ENCODE measurements at places on chromosomes 3 and 15.

- DNase-seq: no peak
Measured at GRCh38 chr3:30544812-30545211, 61.6 kb upstream of the TGFBR2 start.

- DNase-seq: no peak
Measured at GRCh38 chr15:66886241-66886675, 179.1 kb upstream of the SMAD3 start.

DNA sequence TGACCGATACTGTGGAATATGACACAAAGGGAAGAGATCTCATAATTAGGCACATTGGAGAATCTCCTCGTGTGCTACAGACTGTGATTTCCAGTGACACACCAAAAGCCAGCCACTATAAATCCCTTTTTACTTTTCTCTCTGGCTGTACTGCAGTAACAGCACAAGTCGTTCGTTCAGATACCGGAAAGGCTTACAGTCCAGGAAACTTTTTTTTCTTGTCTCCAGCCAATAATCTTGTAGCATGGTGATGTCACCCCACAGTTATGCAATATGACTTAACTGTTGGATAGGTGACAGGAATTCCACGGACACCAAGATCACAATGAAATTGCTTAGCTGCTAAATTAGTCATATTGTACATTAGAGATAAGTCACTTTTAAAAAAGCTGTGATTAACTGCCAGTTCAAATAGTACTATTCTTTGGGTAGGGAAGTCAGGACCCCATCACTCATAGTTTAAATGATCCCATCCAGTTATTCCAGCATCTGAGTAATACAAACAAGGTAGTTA is 36.3 kb upstream of the TSC22D2 start:
- DNase-seq: no peak

GRCh38 chr3:69803681-69804270 is 64.5 kb downstream of the MITF start:
- DNase-seq: no peak

- no peak for DNase-seq
Measured at GRCh38 chr3:24450160-24450907, 44.3 kb downstream of the THRB start.

DNA sequence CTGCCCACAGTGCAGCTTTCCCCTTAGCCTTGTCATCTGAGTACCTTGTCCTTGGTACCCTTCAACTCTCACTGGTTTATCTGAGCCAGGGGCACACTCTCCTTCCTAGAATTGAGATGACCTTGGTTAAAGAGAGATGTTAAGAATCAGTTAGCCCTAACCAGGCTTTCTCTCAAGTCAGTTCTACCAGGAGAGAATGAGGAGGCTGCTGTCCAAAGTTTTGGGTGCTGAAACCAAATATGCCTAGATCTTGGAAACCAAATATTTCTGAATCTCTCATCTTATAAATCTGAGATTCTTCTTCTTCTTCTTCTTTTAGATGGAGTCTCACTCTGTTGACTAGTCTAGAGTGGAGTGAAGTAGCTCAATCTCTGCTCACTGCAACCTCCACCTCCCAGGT is 12.0 kb upstream of the CTXND1 start:
- DNase-seq: no peak

GRCh38 chr3:157174290-157174648 is 14.3 kb upstream of the CCNL1 start:
- no peak for DNase-seq

DNA sequence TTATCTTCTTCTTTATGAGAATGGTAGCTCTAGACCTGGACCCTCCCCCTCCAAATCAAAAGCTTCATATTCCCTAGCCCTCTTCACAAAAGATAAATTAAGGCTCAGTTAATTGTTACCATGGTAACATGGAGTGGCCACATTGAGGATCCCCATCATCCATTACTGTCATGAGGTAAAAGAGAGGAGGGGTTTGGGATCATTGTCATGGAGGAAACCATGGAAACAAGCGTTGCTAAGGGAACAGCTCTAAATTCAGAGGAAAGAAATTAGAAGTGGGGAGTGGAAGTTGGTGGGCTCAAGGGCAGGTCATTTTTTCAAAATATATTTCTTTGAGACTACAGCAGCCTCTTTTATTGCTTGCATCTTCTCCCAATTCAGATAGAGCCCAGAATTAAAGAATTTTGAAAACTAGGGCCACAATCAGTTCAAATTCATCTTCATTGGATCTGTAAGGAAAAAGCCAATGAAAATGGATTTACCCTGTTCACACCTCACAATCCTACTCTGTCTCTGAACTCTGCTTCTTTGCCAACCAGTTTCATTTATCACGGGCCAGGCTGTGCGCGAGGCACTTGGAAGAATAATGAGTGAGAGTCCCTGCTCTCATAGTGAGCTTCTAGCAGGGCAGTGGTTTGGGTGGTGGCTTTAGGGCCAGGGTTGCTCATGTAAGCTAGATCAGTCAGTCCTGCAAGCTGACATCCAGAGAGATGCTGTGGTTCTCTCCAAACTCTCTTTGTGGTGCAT is 11.6 kb upstream of the AEN start:
- DNase-seq: no peak

GRCh38 chr3:11549580-11550140 is 94.1 kb downstream of the VGLL4 start:
- DNase-seq: no peak

DNA sequence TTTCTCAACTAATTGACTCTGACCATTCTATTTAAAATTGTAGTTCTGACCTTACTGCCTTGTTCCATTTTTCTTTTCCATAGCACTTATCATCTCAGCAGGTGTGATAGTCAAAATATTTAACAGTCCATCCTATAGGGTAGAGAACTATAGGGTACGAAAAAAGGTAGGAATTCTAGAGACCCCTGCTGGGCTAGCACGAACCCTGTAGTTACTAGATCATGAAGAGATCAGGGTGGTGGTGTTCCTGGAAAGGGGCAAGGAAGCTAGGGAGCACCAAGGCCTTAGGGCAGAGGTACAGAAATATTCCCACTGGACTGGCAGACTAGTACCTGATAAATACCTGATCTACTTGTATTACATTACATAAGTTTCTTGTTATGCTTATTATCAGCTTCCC is 31.9 kb upstream of the XIRP1 start:
- DNase-seq: no peak

DNA sequence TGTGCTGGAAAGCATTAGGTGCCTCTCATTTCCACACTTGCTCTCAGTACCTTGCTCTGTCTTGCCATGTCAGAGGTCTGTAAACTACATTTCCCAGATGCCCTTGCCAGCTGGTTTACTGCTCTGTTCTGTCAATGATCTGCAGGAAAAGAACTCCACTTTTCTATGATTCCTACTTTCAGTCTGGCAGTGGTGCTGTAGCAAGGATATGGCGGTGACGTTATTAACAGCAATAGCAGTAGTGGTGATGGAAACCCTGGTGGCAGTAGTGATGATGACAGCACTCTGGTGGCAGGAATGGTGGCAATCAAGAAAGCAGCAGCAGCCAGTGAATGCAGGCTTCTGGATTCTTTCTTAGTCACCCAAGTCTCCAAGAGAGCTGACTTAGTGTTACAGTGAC is 665.2 kb downstream of the DIPK2A start:
- DNase-seq: no peak

- DNase-seq: no peak
Measured at GRCh38 chr3:42005401-42005800, 43.5 kb upstream of the ULK4 start.

GRCh38 chr3:152511904-152512303 is 243.2 kb downstream of the MBNL1 start:
- no peak for DNase-seq

DNA sequence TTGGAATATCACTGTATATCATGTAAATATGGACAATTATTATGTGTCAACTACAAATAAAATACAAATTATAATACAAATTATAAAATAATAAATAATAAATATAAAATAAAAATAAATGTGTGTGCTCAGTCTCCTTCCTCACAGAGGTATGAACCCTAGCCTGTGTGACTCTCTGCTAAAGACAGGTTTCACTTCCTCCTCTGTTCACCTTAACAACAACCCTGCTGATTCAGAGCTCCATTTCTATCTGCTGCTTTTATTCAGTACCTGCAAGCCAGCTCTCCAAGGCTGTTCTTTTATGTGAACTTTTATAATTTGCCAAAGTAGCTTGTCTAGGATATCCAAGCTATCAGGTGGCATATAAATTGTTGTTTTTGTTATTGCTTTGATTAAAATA is 610.7 kb upstream of the GRM7 start:
- no peak for DNase-seq

DNA sequence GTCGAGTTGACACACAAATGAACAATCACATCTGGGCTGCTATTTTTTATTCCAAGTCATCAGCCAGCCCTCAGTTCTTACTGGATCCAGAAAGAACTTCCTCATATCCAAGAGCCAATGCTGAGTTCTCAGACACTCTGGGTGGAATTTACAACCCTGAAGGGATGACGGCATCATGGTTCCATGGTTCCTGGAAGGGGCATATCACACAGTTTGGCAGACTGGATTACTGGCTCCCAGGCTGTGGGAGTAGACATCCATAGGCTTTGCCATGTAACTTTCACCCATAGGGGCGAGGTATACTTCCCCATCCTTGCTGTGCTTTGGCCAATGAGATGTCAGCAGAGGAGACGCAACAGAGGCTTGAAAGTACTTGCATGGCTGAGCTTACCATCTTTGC is 26.9 kb upstream of the KBTBD12 start:
- DNase-seq: no peak

DNA sequence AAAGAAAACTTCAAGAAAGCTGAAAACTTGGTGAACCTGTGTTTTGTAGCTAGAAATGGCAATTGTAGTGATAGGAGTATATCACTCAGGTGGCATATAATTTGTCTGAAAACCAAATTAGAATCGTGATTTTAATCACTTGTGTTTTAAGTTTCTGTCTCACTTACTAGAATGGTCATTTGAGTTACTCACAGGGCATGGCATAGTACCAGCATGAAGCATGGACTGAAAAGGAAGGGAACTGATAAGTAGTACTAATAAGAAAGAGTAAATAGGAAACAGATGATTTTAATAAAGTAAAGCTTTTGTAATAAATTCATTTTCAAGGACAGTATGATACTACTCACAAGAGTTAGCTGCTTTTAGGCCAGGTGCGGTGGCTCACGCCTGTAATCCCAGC is 22.1 kb downstream of the OSBPL11 start:
- no peak for DNase-seq

DNA sequence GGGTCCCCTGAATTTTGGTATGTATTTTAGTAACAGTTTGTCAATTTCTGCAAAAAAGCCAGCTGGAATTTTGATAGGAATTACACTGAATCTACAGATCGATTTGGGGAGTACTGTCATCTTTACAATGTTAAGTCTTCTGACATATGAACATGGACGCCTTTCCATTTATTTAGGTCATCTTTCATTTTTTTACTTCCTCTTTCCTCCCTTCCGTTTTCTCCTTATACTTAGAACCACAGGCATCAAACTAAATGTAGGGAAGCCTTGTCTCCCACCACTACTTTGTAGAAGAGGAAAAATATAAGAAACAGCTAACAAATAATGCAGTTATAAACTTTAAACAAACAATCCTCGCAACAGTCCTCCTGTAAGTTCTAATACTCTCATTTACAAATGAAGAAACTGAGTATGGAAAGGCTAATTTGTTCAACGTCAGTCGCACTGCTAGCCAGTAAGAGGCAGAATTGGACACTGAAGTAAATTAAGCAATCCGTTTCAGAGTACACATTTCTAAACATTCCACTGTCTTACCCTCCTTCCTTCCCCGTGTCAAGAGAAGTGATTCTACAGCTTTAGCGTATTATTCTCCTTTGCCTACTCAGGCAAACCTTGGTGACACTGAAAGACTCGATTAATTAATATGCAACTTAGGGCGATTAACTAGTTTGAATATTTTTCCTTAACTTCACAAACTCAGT is 25.6 kb downstream of the RHOA start:
- DNase-seq: no peak

- DNase-seq: no peak
Measured at GRCh38 chr3:122265957-122266356, 59.1 kb upstream of the CSTA start.

DNA sequence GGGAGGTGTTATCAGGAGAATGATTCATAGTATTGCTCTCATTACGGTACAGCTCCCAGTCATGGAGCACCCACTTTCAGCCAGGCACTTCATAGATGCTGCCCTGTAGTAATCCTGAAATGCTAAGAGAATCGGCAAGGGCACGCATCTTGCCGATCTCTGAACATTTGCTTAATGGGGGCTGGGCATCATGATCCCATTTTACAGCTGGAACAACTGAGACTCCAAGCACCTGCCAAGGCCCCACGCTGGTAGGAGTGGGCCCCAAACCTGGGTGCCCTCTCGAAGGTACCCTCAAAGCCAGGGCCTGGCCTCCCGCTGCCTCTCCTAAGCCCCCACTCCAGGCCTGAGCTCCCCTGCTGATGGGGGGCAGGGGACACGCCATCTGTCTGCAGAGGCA is 47.3 kb downstream of the RPN1 start:
- no peak for DNase-seq

- no peak for DNase-seq
Measured at GRCh38 chr15:75036212-75036616, 12.8 kb downstream of the PPCDC start.

- DNase-seq: no peak
Measured at GRCh38 chr3:117622171-117622841, 912.7 kb downstream of the TUSC7 start.

DNA sequence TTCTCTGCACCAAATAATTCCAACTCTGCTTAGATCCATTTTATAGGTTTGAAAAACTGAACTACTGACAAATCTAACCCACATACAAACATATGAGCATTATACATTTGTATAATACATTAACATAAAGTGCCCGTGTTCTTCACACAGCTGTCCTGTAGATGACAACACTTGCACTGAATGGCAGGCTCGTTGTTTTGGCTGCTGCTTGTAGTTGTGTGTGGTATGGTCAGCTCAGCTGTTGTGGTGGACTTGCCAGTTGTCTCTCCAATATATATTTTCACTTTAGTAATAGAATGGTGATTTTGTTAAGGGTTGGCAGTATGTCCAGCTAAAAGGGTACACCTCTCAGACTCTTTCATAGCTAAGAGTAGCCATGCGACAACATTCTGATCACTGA is 30.5 kb downstream of the CHST2 start:
- DNase-seq: no peak

- no peak for DNase-seq
Measured at GRCh38 chr15:63192619-63193206, 3.3 kb downstream of the RAB8B start.

GRCh38 chr15:40333922-40334492 is 6.7 kb downstream of the CCDC9B start:
- peak; percentile 47 for DNase-seq
